ENCODE measurements at places on chromosomes 11 and 22. TPM values are rescaled to one million over a fixed set of nuclear protein-coding genes. Genes with fewer than 3 reads are reported as not detected.

DNA sequence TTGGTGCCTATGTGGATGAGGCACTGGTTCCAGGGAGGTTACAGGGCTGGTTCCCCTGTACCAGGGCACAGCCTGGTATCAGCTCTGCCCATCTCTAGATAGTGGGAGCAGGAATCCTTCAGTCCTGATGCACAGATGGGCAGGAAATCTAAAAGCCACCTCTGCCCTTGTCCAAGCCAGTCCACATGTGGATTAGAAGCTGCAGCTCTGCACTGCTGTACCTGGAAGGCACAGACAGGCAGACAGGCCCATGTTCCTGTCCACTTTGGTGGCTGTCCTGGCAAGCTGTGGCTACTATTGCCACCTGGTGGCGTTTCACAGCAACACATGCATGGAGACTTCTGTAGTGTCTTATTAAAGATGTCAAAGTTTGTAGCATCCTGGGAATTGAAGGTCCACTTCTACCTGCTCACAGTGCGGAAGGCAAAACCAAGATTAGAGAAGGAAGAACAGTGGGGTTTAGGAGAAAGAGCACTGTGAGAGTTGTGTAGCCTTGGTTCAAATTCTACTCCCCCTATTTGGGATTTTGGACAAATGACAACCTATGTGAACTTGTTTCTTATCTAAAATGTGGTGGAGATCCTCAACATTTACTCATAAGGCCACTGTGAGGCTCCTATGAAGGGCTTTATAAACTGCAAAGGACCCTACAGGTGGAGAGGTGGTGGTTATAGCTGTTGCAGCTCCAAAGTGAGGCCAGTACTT is 30.1 kb downstream of the NAV2 start:
- DNase-seq = peak; percentile 40

PRRG4 gene
- total RNA-seq = 0.49 TPM

GRCh38 chr11:90187839-90188238 is 35.0 kb downstream of the CHORDC1 start:
- no peak for DNase-seq

- DNase-seq = no peak
Observed at GRCh38 chr22:31230155-31230870, 18.2 kb downstream of the LIMK2 start.
